ENCODE measurements at places on chromosomes 6 and 20. TPM values are rescaled to one million over a fixed set of nuclear protein-coding genes. Genes with fewer than 3 reads are reported as not detected.

GRCh38 chr6:170147832-170148708 is 142.8 kb downstream of the DLL1 start:
- H3K36me3 ChIP-seq, result no peaks in the 10 kb centered on the region
- no peak overlapping the region for H3K27ac ChIP-seq
- DNase-seq, result no peak
- peaks cover 47% of the 10 kb centered on the region for H3K4me1 ChIP-seq
- no peaks in the 10 kb centered on the region for H3K27me3 ChIP-seq
- H3K4me3 ChIP-seq, result peak overlapping the region; percentile 30

DNA sequence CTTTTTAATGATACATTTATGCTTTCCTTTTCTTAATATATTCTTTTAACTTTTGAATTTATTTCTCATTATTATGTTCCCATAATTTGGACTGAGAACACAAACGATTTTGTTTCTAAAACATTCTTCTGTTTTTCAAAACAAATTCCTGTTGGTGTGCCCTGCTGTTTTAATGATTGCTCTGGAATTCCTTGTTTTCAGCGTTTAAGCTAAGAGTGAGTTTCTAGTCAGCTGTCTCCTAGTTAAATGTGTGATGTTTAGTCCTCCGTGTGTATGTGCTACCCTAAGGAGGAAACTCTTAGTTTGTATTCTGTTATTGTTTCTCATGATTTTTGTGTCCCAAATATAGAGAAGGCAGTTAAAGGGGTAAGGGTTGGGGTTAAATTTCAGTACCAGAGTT is 306.1 kb upstream of the RGS17 start:
- H3K27me3 ChIP-seq, result no peaks in the 10 kb centered on the region
- no peak overlapping the region for H3K27ac ChIP-seq
- no peaks in the 10 kb centered on the region for H3K36me3 ChIP-seq
- DNase-seq, result no peak
- H3K4me1 ChIP-seq, result no peaks in the 10 kb centered on the region

DNA sequence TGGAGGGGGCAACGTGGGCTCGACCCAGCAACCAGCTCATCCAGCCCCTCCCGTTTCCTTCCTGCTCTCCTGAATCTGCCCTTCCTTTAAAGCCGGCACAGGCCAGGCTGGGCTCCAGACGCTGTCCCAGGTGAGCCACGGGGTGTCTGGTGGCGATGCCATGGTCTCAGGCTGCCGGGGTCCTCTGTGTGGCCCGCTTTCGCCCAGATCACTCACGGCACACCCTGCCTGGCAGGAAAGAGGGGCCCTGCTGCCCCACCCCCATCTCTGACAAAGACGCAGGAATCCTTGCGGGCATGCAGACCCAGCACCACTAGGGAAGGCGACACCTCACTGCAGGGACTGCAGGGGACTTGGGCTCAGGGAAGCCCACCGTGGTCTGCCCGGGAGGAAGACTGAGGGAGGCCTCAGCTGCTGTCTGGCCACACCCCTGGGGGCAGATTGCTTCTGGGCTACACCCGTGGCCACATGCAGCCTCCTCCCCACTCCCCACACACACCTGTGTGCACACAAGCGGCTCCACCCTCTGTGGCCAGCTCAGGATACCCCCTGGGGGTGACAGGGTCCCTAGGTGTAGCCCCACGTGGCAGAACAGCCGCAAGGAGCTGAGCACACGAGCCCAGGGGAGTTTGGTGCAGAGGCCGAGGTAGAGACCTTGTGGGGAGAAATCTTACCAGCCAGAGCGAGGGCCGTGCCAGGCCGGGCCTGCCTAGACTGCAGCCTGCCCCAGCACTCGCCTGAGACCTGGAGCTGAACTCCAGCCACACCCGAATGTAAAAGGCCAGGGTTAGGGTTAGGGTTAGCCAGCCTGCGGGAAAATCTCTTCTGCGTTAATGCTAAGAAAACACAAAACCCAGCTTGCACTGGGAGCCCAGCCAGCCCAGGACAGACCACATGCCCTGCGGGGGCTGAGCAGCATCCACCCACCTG is 104.6 kb downstream of the DLL1 start:
- H3K27me3 ChIP-seq, result no peaks in the 10 kb centered on the region
- no peak overlapping the region for H3K4me3 ChIP-seq
- H3K36me3 ChIP-seq, result no peaks in the 10 kb centered on the region
- H3K27ac ChIP-seq, result peak overlapping the region; percentile 78
- no peak for DNase-seq
- peaks cover 39% of the 10 kb centered on the region for H3K4me1 ChIP-seq

DNA sequence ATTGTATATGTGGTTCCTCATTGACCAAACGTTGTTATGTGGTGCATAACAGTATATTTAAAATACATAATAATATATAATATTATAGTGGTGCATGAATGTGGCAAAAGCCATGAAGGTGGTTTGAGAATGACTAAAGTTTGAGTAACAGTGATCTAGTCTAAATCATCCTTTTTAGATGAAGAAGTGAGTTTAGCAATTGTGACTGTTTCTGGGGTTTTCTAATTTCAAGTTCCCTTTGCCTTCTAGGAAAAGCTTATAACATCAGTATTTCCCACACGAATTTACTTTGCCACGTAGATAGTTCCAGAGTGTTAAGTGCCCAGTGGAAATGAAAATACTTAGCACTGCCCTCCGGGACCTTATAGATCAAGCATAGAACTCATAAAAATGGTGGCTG is 40.9 kb downstream of the ARFGEF2 start:
- no peaks in the 10 kb centered on the region for H3K4me1 ChIP-seq
- DNase-seq, result no peak
- peaks cover 81% of the 10 kb centered on the region for H3K36me3 ChIP-seq

The PARD6B gene
- total RNA-seq, result 6.5 TPM

- no peaks in the 10 kb centered on the region for H3K4me1 ChIP-seq
- no peaks in the 10 kb centered on the region for H3K27me3 ChIP-seq
- no peak for DNase-seq
Observed at GRCh38 chr20:15965165-15965564, 608.1 kb downstream of the KIF16B start.

- H3K27ac ChIP-seq, result peak overlapping the region; percentile 61
- no peaks in the 10 kb centered on the region for H3K36me3 ChIP-seq
- no peak for DNase-seq
- no peaks in the 10 kb centered on the region for H3K27me3 ChIP-seq
- peaks cover 32% of the 10 kb centered on the region for H3K4me1 ChIP-seq
Observed at GRCh38 chr6:17492350-17492749, 99.0 kb downstream of the CAP2 start.

The OPN5 gene
- total RNA-seq, result not detected

The ZSCAN9 gene
- 3.5 TPM for total RNA-seq

GRCh38 chr20:48359692-48360341 is 468.0 kb downstream of the PREX1 start:
- no peaks in the 10 kb centered on the region for H3K27me3 ChIP-seq
- no peaks in the 10 kb centered on the region for H3K36me3 ChIP-seq
- no peak overlapping the region for H3K4me3 ChIP-seq
- DNase-seq, result no peak
- H3K4me1 ChIP-seq, result no peaks in the 10 kb centered on the region

GRCh38 chr20:61442075-61442670 is 190.1 kb downstream of the CDH4 start:
- no peak overlapping the region for H3K4me3 ChIP-seq
- H3K27ac ChIP-seq, result no peak overlapping the region
- no peaks in the 10 kb centered on the region for H3K27me3 ChIP-seq
- peaks cover 5% of the 10 kb centered on the region for H3K4me1 ChIP-seq
- H3K36me3 ChIP-seq, result no peaks in the 10 kb centered on the region
- DNase-seq, result no peak

Measured in esophagus squamous epithelium (tissue), 5 donors.